ENCODE measurements at places on chromosomes 5 and 9.

DNA sequence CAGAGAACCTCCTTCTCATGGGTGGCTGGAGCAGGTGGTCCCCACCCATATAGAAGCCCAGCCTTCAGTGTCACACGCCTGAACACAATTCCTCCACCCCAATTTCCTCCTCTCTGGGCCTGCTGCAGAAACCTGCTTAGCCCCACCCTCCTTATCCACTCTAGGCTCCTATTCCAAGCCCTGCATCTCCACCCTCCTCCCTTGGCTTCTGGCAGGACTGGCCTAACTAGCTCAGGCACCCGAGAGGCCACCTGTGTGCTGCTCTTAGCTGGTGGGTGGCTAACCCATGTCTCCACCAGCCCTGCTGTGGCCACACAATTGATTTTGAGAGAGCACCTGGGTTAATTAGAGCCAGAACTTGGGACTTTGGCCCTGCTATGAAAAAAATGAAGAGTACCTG lies 77.3 kb upstream of the ATP10B start:
- DNase-seq: no peak

GRCh38 chr5:177472460-177473442 lies 683 bp downstream of the DBN1 start:
- no peak for DNase-seq

GRCh38 chr5:136513430-136513829 lies 148.1 kb upstream of the TRPC7 start:
- no peak for DNase-seq

GRCh38 chr5:40258222-40258621 lies 421.5 kb upstream of the PTGER4 start:
- DNase-seq: no peak

DNA sequence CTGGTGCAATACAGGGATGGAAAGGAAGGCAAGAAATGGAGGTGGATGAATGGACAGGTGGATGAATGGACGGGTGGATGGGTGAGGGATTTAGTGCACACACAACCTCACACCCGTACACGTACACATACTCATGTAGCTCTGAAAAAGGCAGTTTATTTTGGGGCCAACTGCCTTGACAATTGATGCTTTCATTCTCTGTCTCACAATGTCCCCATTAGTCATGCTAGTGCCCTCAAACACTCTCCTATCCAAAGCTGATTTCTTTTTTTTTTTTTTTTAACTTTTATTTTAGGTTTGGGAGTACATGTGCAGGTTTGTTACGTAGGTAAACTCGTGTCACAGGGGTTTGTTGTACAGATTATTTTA lies 495.0 kb downstream of the DMAC1 start:
- DNase-seq: no peak

- no peak for DNase-seq
These were observed 145.5 kb upstream of the SLC24A2 start for GRCh38 chr9:19934301-19934871.

- no peak for DNase-seq
These were observed 125.6 kb downstream of the LPAR1 start for GRCh38 chr9:110912419-110913291.

DNA sequence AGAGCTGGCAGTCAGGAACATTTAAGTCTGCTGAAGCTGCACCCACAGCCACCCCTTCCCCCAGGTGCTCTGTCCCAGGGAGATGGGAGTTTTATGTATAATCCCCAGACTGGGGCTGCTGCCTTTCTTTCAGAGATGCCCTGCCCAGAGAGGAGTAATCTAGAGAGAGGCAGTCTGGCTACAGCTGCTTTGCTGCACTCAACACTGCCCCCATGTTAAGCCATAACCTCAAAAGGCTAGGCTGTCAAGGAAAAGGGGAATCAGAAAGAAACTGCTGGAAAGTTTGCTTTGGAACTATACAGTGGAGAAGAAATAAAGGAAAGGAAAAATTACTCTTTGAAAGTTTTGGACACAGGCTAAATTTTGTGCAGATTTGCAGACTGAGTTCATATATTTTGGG lies 127.2 kb downstream of the MACIR start:
- DNase-seq: no peak
